ENCODE measurements at places on chromosomes 16 and 17.

DNA sequence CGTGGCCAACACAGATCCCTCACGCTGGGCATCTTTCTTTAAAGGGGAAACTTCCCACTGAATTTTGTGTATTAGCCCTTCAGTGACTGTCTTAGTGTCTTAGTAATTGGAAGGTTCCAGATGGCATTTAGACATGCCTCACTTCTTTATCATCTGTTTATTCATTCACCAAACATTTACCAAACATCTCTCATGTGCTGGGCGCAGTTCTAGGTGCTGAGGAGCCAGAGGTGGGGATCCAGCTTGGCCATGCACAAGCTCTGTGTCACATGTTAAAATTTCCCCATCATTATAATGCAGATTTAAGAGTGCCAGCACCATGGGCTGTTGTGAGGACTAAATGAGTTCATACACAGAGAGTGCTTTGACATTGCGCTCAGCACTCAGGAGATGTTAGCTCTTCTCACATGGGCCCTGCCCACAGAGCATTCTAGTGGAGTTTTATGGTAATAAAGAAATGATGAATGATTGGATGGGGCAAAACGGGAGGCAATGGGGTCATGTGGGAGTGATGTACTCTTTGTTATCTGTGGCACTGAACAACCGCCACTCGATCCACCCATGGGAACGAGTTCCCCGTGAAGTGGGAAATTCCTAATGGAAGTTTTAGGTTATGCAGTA is 119.7 kb downstream of the SNX29 start:
- no peak for DNase-seq

DNA sequence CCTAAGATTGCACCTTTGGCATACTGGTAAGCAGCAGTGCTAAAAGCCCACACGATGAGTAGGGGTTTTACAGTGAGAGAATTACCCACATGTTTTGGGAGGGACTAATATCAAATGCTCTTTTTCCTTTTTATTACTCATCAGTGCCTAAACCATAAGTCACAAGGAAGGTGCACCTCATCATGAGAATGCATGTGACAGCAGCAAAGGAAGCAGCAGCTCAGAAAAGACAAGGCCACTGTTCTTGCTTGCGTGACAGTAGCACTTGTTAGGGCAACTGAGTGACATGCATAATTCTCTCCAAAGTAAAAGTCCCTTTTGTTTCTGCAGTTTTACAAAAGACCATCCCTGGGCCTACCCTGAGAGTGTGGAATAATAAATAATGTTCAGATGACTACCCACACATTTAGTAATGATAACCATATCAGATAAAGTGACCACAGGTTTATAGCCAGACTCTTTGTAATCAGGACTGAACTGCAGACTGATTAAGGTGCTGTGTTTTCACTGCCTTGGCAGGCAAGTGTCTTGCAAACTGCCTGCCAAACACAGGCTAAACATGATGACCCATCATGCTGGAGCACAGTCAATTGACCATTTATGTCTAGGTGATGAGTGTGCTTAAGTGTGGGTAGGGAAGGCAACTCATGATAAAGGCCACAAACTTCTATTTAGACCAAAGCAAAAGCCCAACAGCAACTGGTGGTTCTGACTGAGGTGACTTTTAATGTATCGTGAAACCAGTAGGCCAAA is 1751.4 kb downstream of the TP53TG3F start:
- no peak for DNase-seq

GRCh38 chr17:80097127-80097621 is 4.2 kb upstream of the GAA start:
- DNase-seq: no peak

DNA sequence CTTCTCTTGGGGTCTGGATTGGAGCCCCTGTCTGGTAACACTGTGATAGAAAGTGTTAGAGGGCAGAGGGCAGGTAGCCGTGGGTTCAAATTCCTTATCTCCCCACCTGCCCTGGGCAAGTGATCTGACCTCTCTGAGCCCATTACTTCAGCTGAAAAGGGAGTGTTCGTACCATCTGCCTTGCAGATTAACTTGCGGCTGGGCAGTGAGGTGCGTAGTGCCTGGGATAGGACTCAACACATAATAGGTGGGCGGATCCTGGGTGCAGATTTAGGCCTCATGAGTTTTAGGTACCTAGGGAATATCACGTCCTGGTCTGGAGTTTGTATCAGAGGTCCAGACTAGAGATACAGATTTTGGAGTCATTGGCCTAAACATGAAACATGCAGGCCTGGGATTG is 329.6 kb downstream of the CPPED1 start:
- DNase-seq: no peak

DNA sequence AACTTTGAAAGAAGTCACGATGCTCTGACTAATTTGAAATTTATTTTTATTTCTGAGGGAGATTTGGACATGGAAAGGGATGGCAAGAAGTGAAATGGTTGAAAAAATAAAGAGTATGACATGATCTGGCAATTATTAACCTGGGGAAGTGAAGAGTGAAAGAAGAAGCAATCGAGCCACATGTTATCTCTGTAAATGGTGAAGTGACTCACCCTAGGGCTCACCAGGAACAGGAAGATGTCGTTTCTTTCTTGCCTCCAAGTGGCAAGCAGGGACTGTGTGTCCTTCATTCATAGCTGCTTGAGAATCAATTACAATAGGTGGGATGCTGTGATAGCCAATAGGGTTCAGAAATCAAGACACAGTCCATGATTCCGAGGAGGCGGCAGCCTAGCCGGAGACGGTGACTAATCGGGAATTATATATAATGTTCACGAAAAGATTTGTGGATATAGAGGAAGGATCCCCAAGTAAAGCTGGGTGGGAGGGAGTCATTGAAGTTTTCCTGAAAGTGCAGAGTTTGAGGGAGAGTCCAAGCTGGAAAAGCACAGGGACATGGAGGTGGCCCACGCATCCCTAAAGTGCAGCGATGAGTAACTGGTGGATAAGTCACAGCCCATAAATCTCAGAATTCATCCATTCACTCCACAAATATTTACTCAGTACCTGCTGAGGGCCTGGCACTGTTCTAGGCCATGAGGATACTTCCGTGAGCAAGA is 18.2 kb upstream of the KRT20 start:
- peak; percentile 76 for DNase-seq

- no peak for DNase-seq
Observed at GRCh38 chr16:50450957-50451356, 82.2 kb upstream of the BRD7 start.

DNA sequence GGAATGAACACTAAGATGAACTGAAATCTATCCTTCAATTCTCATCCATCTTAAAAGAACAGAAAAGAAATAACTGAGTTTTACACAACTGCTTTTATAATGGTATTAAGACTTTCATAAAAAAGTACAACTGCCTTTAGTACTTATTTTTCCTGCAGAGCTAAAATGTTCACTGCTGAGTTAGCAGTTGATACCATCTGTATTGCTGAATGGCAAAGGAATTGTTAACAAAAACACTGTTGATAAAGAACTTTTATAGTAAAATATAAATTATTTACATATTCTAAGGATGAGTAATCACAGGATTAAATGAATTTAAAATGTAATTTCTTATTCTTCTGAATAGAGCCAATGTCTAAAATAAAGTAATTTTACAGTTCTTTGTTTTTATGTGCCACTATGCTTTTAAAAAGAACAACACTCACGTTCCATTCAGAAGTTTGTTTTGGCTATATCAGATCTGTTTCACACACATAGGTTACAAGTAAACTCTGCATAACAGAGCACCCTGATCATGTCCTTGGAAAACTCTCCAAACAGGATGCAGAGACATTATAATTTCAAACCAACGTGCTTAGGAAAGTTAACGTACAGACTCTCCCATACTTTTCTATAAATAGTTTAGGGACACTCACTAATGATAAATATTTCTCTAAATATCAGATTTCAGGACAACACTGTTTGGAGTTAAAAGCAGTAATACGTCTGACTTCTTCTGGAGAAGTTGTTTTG is 151.1 kb downstream of the ITFG1 start:
- no peak for DNase-seq

DNA sequence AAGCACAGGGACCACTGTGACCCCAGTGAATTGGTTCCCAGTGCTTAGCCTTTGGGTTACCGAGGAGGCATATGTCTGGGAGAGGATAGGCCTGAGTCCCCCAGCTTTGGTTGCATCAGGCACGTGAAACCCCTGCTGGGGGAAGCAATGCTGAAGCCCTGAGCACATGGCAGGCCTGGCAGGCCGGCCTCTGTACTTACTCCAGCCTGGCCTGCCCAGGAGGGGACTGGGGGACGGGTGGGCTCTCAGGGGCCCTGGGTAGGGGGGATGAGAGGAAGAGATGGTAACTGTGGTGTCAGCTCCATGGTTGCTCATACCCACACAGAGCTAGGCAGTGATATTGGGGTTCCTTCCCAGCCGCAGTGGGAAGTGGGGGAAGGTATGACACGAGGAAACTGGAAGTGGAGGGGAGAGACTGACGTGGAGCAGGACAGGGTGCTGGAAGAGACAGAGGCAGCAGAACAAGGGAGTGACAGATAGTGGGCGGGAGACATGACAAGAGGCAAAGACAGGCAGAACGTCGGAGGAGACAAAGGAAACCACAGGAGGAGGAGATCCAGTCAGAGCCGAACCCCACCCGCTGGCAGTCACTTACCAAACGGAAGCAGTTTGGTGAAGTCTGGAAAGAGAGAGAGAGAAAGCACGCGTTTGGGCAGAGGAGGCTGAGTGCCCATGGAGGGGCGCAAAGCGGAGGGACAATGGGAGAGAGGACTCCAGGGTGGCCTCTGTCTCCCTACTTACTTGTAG is 9.1 kb downstream of the TMEM208 start:
- no peak for DNase-seq

DNA sequence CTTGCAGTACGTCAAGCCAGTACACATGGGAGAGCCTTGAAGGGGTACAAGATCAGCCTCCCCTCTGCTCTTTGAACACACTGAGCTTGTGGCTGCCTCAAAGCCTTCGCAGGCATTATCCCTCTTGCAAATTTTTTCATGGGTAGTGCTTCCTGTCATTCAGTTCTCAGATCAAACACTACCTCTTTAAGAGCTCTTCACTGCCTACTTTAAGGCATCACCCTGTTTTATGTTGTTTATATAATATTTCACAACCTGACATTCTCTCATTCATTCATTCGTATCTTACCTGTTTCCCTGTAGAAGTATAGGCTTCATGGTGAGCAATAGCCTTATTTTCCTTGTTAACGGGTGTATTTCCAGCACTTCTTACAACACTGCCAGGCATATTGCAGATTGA is 269.1 kb downstream of the CDH13 start:
- no peak for DNase-seq

- DNase-seq: no peak
Observed at GRCh38 chr16:8935989-8936388, 27.7 kb downstream of the USP7 start.

- DNase-seq: no peak
Observed at GRCh38 chr16:90026135-90026534, 6.9 kb upstream of the DBNDD1 start.

DNA sequence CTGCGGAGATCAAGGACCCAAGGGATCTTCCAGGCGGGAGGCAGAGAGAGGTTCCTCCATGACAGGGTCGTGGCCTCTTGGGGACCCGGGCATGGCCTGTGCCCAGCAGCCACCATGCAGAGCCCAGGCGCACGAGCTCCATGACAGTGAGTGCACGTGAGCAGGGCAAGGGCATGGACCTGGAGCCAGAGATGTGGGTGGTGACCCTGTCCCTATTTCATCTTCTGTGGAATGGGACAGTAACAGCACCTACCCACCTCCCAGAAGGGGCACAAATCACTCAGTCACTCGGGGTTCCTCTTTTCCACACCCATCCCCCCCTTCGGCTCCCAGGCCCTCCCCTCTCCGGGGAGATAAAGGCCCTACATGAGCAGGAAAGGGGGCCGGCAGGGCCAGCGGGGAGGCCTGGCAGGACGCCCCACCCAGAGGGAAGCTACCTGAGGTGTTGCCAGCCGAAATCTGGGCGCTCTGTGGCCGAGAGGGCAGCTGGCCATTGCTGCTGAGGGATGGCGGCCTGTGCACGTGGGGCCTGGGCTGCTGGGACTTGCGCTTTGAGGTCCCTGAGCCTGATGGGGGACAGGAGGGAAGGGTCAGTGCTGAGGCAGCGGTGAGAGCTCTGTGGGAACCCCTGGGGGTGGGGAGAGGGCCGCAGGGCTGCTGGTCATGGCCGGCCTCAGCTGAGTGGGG is 10.4 kb downstream of the UBALD2 start:
- no peak for DNase-seq

DNA sequence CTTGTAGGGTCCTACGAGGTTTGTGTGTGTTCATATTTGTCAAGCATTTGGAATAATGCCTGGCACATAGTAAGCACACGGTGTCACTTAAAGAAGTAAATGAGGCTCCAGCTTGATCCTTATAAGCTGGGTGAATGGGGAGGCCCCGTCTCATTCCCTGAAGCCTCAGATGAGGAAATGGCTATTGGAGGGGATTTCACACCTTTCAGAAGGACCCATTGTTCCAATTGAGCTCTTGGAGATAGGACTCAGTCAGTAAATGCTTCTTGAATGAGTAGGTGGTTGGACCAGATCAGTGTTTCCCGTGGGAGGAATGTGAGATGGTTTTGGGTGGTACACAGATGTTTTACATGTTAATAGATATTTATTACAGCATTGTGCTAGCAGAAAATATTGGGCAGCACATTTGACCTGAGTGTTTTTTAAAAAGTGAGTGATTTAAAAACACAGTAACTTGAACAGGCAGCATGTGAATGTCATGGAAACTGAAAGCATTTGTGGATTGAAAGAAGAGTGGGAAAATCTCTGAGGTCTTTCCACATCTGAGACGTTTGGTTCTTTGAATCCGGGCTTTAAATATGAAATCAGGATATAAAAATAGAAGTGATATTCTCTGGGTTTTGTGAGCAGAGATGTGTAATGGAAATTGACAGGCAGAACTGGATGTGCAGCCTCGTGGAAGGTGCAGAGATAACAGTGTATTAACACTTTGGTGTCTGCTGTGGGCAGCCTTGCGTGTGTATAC is 36.4 kb upstream of the ARHGAP17 start:
- DNase-seq: no peak

DNA sequence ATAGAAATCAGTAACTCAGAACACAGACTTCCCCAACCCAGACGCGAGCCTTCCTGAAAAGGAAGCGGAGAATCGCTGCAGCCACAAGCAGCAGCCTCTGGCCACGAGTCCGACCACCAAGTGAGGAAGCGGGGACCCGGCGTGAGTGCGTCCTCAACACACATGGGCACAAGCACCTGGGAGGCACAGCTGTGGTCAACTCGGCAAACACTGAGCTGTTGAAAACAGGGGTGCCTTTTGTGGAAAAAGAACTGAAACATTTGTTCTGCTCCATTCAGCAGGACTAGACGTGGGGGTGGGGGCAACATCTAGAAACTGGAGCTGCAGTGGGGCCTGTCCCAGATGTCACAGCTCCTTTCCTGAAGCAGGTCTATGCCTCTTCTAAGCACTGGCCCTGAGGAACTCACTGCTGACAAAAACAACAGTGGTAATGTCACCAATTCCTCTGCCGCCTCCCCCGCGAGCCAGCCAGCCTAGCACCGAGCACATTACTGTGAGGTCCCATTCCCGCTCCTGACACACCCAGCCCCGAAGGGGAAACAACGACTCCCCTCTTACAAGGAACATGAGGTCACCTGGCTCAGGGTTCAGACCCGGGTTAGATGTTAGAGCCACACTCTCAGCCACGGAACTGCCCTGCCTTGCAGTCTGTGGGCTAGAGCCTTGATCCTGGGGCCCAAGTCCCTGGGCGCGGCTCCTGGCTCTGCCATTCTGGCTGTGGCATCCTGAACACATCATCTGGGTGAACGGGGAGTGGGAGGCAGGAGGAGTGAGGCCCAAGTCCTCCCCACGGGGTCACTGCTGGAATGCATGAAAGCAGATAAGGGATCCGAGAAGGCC is 29.0 kb downstream of the KDM8 start:
- no peak for DNase-seq

- DNase-seq: no peak
Observed at GRCh38 chr17:806781-807522, 24.8 kb downstream of the MRM3 start.
